ENCODE measurements at places on chromosomes 12 and 14. TPM values are rescaled to one million over a fixed set of nuclear protein-coding genes. Genes with fewer than 3 reads are reported as not detected.

GRCh38 chr12:29589851-29590250 is 92.4 kb upstream of the OVCH1 start:
- no peak for DNase-seq

DNA sequence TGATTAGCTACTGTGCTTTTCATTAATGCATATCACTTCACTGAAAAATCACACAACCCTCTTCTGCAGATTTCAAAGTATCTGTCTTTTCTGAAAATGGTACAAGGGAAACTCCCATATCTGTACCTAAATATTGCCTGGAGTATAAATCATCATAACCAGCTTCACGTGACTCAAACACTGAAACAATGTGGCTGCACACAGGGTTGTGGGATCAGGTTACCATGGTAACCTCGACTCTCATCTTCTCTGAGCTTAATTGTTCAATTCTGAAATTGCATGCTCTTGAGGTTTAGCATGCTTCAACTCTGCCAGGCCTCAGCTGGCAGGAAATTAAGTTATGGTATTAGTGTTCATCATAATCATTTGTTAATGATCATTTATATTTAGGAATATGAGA is 77.5 kb upstream of the CPSF6 start:
- DNase-seq: no peak

DNA sequence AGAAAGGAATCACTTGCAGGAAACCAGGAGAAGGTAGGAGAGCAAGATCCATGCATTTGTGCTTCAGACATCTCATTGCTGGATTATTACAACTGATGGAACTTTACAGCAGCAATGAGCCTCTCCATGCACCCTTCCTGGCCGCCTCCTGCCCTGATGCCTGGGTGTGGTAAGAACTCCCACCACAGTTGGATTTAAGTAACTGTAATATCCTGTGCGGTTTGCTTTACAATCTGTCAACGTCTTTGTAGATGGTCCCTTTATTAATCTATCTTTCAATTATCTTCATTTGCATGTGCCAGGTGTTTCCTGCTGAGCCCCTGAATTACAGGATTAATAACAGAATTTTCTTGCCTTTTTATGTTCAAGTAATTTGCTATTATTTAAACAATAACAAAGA is 1300.5 kb upstream of the TMEM132C start:
- DNase-seq: no peak

DNA sequence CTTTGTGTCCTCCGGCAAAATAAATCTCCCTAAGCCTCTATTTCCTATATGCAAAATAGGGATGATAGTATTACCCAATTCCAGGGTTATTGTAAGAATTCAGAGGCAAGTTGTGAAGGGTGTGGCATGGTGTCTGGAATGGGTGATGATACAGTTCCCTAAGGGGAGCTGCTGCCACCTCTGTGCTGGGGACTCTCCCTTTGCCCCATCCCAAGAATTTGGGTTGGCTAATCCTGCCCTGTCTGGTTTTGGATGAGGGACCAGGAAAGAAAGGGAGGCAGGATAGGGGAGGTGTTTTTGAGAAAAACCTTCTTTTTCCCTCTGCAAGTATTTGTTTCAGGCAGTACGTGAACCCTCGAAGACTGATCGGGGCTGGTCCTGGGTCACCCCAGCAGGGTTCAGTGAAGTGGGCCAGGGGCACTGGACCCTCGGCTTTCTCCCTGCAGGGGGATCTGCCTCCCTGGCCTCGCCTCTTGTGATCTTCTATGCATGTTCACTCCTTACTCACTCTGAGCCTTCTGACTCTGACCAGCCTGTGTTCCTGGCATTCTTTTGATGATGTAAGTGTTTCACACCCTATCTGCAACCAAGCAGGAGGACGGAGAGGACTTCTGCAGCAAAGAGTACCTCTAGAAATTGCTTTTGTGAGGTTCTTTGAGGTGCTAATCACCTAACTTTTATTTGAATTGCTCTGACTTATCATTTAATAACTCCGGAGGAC is 60.8 kb downstream of the RASSF3 start:
- DNase-seq: no peak

DNA sequence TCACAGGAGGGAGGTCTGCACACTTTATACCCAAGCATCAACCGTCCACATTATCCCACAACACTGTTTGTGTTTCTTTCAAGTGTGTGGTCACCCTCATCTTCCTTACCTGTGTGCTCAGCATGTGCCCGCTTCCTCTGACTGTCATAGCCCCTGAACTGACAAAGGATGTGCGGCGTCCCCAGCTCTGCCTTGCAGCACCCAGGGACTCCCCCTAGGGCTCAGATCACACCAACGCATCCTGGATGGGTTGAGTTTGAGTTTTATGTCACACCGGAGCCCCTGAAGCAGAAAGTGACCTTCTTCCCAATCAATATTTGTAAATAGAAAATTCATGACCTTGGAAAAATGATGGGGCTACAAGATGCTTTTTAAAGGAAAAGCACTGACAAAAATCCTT is 770.7 kb upstream of the TMEM132C start:
- no peak for DNase-seq

GRCh38 chr14:104527857-104528459 is 51.6 kb upstream of the C14orf180 start:
- DNase-seq: no peak

GRCh38 chr12:98126637-98127335 is 388.6 kb upstream of the TMPO start:
- DNase-seq: no peak

DNA sequence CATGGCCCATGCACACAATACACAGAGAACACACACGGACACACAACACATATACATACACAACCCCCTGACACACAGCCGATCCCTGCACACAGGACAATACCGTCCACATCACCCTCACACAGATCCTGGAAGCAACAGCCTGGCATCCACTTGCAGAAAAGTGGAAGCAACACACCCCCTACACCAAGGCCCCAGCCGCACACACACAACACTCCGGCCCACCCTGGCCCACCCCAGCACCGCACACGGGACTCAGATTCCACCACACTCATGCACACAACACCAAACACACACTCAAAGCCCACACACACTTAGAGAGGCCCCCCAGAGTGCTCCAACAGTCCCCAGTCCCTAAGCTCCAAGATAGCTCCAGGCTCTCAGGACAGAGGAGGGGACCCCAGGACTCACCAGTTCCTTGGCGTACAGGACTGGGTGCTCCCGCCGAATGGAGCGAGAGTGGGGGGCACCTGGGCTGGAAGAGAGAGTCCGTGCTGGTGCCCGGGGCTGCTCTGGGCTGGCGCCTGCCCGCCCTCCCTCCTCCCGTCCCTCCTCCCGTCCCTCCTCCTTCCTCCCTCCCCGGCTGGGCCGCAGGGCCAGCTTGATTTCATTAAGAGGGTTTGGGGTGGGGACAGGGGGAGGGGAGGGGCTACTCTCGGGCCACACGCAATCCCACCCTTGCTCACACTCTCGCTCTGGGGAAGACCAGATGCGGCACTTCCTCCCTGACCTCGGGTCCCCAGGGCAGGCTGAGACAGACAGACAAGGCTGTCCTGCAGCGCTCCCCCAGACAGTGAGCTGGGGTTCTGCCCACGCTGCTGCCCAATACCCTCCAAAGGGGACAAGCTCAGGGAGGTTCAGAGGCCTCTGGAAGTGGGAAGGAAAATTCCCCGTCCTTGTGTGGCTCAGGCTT is at the start of gene TMEM119:
Gene TMEM119, minus strand, starts transcription at position 526 of the 913 bp plus-strand sequence. CDS start 5,701 bp downstream, outside the sequence.
- no peak for DNase-seq

- DNase-seq: peak; percentile 70
Measured at GRCh38 chr14:100874411-100875091, 29.0 kb downstream of the RTL1 start.

DNA sequence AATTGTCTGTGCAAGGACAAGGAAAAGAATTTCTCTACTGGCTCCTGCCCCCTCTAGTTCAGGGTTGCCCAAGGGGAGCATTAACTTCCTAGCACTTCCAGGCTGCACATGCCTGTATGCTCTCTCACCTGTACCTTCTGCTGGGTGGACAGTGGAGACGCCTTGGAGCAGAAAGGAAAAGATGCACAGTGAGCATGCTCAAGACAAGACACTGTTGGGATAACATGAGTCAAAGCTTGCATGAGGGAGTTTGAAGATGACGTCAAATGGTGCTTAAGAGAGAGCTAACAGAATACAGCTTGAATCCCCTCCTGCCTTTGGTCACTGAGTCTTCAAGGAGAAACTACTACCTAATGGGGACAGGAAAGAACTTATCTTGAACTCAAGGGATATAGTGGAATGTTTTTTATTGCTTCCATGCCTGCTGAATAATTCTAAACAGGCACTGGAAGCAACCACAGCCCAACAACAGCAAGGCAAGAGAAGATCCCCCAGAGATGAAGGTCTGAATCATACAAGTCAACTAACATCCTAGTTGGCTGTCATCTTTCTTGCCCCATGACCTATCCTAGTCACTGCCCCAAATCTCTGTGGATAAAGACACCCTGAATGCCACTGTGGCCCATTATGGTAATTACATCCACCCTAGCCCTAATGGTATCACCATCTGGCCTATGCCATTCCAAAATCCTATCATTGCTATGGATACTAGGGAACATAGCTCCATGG is 23.5 kb downstream of the RPS6KA5 start:
- DNase-seq: no peak

- DNase-seq: no peak
Measured at GRCh38 chr12:3741882-3742672, 10.8 kb downstream of the CRACR2A start.

DNA sequence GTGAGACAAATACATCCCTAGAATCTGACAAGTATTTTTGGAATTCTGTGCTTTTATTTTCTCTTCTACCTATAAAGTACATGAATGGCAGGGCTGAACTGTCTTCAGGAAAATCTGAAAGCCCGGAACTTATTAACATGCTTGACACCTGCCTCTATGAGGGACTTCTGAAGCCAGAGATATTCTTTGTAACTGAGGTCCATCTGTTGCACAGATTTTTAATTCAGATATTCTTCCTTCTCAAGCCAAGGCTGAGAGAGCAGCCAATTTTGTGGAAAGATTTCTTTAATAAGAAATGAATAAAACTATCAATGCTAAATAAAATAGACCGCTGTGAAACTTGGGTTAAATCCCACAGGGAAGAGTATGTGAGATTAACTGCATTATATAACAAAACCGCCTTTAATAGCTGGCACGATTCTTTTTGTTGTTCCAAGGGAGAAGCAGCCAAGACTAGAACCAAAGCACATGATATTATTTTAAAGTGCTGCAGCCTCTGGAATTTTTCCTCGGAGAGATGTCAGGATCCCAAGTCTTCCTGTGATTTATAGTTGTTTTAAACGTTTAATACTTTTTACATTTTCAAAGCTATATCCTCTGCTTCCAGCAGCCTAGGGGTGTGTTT is 148.9 kb downstream of the CRADD start:
- DNase-seq: no peak

DNA sequence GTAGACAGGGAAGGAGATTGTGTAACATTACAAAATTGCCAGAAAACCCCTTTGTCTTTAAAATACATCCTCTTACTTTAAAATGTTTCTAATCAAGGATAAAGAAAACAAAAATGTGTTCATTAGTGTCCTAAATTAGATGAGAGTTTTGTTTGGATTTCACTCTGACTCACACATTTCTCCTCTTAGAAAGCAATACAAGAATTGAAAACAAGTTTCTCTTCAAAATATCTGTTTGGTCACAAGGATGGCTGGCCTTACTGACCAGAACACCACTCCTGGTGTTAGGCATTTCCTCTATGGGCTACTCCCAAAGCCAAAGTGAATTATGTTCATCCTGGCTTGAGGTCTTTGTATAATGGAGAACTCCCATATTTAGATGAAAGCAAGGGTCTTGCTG is 6.4 kb downstream of the GUCY2C start:
- no peak for DNase-seq

DNA sequence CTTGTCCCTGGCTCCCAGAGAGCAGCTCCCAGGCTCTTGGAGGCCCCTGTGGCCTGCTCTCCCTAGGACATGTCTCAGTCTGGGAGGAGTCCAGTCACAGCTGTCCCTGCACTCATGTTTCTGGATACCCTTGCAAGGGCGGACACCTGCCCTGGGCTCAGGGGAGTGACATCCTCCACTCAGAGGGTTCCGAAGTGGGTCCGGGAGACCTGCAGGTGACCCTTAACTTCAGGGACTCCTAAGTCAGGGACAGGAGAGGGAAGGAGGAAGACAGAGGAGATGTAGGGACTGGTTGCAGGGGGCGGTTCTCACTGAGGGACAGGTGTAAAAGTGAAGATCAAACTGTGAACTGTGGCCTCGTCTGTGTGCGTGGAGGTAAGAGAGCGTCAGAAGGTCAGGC is 37.6 kb downstream of the CACNA2D4 start:
- DNase-seq: peak; percentile 71

- no peak for DNase-seq
Measured at GRCh38 chr12:108369736-108370396, 30.8 kb upstream of the CMKLR1 start.

DNA sequence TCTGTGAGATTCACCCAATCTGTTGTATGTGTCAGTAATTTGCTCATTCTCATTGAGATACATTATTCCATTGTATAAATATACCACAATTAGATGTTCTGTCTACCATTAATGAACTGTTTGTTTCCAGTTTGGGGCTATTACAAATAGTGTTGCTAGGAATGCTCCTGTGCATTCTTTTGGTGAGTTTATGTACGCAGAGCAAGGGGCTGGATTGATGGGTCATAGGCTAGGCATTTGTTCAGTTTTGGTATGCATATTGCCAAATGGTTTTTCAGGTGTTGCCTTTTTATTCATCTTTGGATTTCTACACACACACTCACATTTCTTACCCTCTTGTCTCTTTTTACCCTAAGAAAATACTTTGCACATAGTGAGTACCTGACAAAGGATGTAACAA is 93.4 kb downstream of the GPATCH2L start:
- no peak for DNase-seq

DNA sequence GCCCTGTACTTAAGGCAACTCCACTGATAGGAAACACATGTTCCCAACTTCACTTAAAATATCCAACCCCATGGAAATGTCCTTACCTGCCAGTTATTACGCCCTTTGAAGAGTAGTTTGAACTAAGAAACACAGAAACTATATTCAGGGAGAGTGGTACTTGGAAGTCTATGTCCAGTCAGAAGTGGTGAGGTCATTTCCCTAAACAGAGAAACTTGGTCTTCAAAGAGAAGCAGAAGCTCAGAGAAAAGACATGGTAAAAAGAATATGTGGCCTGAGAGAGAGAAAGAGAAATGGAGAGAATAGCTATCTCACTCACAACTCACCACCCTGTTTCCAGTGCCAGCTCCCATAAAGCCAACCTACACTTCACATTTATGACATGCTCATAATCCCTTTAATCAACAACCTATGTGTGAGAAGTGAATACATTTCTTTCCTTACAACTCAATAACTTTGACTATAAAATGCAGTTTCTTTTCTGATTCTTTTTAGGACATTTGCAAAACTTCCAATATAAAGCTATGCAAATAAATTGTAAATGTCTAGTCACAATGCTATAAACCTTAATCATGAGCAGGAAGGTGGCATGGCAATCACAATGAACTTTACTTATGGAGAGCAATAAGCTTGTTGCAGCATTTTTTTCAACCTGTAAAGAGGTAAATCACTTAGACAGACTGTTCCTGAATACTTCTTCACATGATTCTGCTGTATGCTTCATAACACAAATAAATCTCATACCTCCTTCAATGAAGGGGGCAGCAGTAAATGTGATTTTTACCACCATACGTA is 67.1 kb downstream of the CPNE8 start:
- DNase-seq: no peak

- no peak for DNase-seq
Measured at GRCh38 chr12:130186651-130187268, 24.5 kb downstream of the FZD10 start.

Gene SCNN1A
- total RNA-seq: 3.3 TPM

Gene RPL10L
- not detected for total RNA-seq

Gene LHX5
- not detected for total RNA-seq

Gene TSPAN11
- total RNA-seq: 2.7 TPM

Gene CD27
- 0.43 TPM for total RNA-seq

Gene MYH6
- not detected for total RNA-seq

Gene AHNAK2
- total RNA-seq: 242 TPM

Gene LMNTD1
- not detected for total RNA-seq
